ENCODE measurements at places on chromosomes 3 and 15.

DNA sequence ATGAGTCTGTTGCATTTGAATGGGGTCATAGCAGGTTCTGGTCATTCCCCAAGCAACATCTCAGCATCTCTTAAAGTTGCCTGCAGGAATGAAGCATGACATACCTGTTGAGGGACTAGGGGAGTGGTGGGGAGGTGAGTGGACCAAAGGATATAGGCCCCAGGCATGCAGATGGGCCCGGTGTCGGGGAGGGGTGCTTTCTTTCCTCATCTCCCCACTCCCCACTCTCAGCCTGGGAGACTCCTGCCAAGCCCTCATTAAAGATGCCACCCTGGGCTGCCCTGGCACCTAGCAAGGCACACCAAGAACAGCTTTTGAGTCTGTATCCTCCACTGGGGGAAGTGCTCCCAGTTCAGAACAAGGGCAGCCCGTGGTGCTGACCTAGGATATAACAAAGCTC, 54.2 kb downstream of the GRIP2 start:
- no peak overlapping the region for H3K4me3 ChIP-seq
- H3K27me3 ChIP-seq, result no peaks in the 10 kb centered on the region
- H3K36me3 ChIP-seq, result peaks cover 41% of the 10 kb centered on the region
- no peaks in the 10 kb centered on the region for H3K4me1 ChIP-seq

DNA sequence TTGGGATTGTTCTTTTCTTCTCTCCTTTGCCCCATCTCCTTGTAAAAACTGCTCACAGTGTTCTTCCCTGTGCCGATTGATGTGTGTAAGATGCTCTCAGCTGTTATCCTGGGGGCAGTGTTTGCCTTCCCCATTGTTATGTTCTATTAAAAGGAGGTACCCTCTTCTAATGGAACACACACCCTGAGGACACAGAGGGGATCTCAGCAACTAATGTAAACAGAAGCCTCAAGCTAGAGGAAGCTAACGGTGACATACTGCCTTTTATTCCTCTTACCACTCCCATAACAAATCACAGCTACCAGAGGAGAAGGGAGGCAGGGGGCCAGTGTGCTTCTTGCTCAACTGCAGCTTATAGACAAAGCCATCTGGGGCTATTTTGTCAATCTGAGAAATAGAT, 2.2 kb downstream of the TAGLN3 start:
- DNase-seq, result no peak
- no peak overlapping the region for H3K4me3 ChIP-seq
- H3K27me3 ChIP-seq, result no peaks in the 10 kb centered on the region
- no peak overlapping the region for H3K27ac ChIP-seq
- peaks cover 29% of the 10 kb centered on the region for H3K4me1 ChIP-seq

DNA sequence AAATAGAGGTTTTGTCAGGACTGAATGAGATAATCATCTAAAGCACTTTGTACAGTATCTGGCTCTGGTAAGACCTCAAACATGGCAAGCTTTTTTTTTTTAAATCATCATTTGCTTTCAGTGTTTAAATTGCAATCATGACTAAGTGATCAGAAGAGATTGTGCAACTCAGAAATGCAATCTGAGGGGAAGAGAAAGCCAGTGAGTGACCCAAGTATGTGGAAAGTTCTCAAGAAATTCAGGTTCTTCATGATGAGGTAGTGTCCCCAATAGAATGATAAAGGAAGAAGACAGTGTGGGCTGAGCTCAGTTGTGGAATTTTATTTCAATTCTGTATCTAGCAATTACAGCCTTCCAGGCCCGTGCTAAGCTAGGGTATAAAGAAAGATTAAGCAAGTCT, 132.2 kb upstream of the TBC1D5 start:
- no peaks in the 10 kb centered on the region for H3K4me1 ChIP-seq
- peaks cover 7% of the 10 kb centered on the region for H3K27me3 ChIP-seq
- H3K36me3 ChIP-seq, result no peaks in the 10 kb centered on the region
- no peak overlapping the region for H3K27ac ChIP-seq
- H3K4me3 ChIP-seq, result no peak overlapping the region
- no peak for DNase-seq

DNA sequence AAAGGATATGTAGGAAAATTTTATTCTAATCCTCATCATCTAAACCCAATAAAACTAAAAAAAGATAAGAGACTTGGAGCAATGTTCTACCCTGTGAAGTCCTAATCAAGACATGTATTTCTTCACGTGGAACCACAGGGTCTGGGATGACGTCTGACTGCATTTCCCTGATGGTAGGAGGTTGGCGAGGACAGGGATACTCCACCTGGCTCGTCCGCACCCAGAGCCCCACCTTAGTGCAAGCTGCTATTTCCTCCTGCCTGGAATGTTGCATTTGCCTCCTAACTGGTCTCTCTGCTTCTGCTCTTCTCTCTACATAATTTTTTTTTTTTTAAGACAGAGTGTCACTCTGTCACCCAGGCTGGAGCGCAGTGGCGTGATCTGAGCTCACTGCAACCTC, 57.7 kb upstream of the RASGRP1 start:
- peaks cover 19% of the 10 kb centered on the region for H3K4me1 ChIP-seq
- H3K27me3 ChIP-seq, result no peaks in the 10 kb centered on the region
- no peaks in the 10 kb centered on the region for H3K36me3 ChIP-seq
- DNase-seq, result no peak
- no peak overlapping the region for H3K4me3 ChIP-seq
- H3K27ac ChIP-seq, result no peak overlapping the region

DNA sequence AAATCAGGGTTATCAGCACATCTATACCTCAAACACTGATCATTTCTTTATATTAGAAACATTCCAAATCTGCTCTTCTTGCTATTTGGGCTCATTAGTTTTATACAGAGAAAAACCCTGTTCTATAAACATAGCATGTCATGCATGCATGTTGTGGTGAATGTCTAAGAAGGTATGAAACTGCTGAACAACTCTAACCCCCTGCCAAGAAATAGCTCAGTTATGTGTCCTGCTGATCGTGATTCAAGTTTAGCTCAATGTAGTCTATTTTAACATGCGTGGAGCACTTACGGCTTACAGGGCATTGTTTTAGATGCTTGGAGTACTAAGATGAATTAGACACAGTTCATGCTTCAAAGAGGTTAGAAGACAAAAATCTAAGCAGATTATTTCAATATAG, 35.8 kb downstream of the MYH15 start:
- H3K27ac ChIP-seq, result no peak overlapping the region
- H3K36me3 ChIP-seq, result no peaks in the 10 kb centered on the region
- H3K4me1 ChIP-seq, result peaks cover 9% of the 10 kb centered on the region
- DNase-seq, result no peak

DNA sequence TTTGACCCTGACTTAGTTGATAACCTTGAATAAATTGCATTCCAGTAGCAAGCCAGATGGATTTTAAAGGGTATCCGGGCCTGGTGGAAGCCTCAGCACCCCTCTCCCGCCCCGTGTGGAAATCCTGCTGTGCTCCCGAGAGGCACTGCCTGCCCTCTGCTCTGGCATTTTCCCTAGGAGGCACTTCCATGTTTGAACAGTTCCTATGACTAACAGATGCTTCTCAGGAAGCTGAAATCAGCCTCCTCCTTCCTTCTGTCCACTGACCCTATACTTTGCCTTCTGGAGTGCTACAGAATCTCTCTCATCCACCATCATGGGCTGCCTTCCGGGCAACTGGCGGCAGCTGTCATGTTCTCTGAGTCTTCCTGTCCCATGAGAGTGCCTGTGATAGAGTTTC, 90.8 kb downstream of the GABRG3 start:
- no peaks in the 10 kb centered on the region for H3K36me3 ChIP-seq
- no peak overlapping the region for H3K4me3 ChIP-seq
- no peaks in the 10 kb centered on the region for H3K4me1 ChIP-seq

DNA sequence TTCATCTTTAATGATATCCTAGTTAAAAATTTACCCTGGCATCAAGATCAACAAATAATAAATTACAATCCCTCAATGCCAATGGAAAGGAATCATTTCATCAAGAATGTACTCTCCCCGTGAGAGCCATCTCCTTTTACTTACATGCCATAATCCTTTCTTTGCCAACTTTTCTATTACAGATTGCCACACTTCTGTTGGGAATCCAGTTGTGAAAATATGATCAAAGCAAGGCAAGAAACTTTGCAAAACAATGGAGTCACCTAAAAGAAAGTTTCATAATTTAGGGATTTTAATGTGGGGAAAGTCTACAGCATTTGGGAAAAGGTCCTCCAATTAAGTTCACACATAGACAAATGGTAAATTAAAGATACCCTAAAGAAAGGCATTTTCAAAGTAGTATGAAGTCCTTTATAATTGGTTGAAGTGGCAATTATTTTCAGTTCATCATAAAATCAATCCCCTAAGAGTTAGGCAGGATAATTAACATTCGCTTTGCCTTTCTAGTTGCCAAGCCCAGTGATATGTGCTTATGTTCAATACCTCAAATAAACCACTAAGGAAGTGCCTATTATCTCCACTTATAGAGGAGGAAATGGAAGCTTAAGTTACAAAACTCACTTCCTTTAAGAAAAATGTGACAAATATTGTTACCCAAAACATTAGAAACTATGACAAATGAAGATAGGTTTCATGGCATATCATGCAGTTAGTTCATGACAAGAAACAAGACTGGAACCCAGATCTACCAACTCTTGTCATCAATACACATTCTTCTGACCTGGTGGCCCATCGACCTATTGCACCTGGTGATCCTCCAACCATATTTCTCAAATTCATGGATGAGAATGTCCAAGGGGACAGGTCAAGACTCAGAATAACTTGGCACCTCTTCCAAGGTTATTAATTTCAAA, 49.1 kb downstream of the TRANK1 start:
- peaks cover 92% of the 10 kb centered on the region for H3K36me3 ChIP-seq
- peak overlapping the region; percentile 30 for H3K27ac ChIP-seq
- H3K27me3 ChIP-seq, result no peaks in the 10 kb centered on the region
- H3K4me1 ChIP-seq, result peaks cover 41% of the 10 kb centered on the region
- no peak overlapping the region for H3K4me3 ChIP-seq

DNA sequence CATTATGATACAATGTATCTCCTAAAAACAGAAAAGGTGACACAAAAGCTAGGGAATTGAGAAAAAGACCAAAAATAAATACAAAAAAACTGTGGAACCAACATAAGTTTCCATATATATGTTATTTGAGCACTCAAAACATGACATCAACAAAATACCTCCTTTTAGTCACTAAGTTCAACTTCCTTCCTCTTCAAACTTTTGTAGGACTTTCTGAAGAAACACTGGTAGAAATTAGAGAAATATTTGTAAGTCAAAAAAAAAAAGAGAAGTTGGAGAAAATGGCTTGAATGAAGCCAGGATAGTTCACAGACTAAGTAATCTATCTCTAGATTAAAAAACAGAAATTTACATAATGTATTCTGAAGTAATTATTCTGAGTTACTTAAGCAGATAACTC, 208.4 kb upstream of the ALCAM start:
- no peak overlapping the region for H3K4me3 ChIP-seq
- no peak overlapping the region for H3K27ac ChIP-seq

GRCh38 chr15:88489321-88489720, 21.8 kb downstream of the MRPS11 start:
- no peak for DNase-seq
- H3K4me1 ChIP-seq, result no peaks in the 10 kb centered on the region
- no peaks in the 10 kb centered on the region for H3K36me3 ChIP-seq
- H3K27ac ChIP-seq, result no peak overlapping the region

- no peak for DNase-seq
- peaks cover 1% of the 10 kb centered on the region for H3K27me3 ChIP-seq
- H3K4me1 ChIP-seq, result no peaks in the 10 kb centered on the region
- H3K36me3 ChIP-seq, result no peaks in the 10 kb centered on the region
- H3K4me3 ChIP-seq, result no peak overlapping the region
- no peak overlapping the region for H3K27ac ChIP-seq
These were observed 163.8 kb downstream of the EBLN2 start for GRCh38 chr3:73225146-73225855.

DNA sequence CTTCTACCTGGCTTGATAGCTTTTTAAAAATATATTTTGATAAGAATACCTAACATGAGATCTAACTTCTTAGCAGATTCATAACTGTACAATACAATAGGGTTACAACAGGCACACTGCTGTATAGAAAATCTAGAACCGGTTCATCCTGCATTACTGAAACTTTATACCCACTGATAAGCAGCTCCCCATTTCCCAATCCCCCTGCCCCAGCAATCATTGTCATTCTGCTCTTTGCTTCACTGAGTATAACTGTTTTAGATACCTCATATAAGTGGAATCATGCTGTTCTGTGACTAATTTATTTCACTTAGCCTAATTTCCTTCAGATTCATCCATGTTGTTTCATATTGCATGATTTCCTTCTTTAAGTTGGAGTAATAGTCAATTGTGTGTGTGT, 906.0 kb downstream of the GBE1 start:
- H3K27me3 ChIP-seq, result no peaks in the 10 kb centered on the region
- no peak for DNase-seq
- H3K36me3 ChIP-seq, result no peaks in the 10 kb centered on the region
- no peak overlapping the region for H3K27ac ChIP-seq

- H3K4me1 ChIP-seq, result peaks cover 72% of the 10 kb centered on the region
- H3K36me3 ChIP-seq, result peaks cover 29% of the 10 kb centered on the region
- H3K27ac ChIP-seq, result no peak overlapping the region
- H3K4me3 ChIP-seq, result no peak overlapping the region
These were observed 79.3 kb upstream of the LMOD3 start for GRCh38 chr3:69201658-69202057.

DNA sequence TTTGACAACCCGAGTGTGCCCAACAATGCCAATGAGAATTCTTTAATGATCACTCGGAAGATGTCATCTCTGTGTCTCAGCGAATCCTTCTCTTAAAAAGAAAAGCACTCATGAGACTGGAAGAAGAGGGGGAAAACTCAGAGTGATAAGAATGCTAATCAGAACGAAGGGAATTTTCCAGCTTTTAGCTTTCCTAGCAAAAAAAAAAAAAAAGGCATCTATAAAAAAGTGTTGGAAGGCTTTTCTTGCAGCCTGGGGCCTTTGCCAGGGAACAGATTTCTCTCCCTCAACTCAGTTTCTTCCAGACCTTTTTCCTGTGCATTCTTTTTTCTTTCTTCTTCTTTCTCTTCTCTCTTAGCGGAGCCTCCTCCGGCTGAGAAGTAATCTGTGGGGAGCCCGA, 80.5 kb upstream of the NEO1 start:
- no peak overlapping the region for H3K27ac ChIP-seq
- no peak overlapping the region for H3K4me3 ChIP-seq
- H3K4me1 ChIP-seq, result no peaks in the 10 kb centered on the region
- peaks cover 24% of the 10 kb centered on the region for H3K27me3 ChIP-seq
- no peaks in the 10 kb centered on the region for H3K36me3 ChIP-seq

- no peak for DNase-seq
- H3K4me1 ChIP-seq, result peaks cover 17% of the 10 kb centered on the region
- H3K36me3 ChIP-seq, result no peaks in the 10 kb centered on the region
- H3K27me3 ChIP-seq, result no peaks in the 10 kb centered on the region
- no peak overlapping the region for H3K4me3 ChIP-seq
These were observed 74.9 kb upstream of the SKOR1 start for GRCh38 chr15:67750371-67750770.

- DNase-seq, result no peak
- H3K4me3 ChIP-seq, result no peak overlapping the region
- H3K27ac ChIP-seq, result no peak overlapping the region
- H3K36me3 ChIP-seq, result no peaks in the 10 kb centered on the region
These were observed 290.7 kb upstream of the LMCD1 start for GRCh38 chr3:8210882-8211341.

GRCh38 chr3:151210676-151211381, 7.8 kb upstream of the GPR171 start:
- no peaks in the 10 kb centered on the region for H3K27me3 ChIP-seq
- H3K27ac ChIP-seq, result peak overlapping the region; percentile 81
- H3K4me1 ChIP-seq, result peaks cover 54% of the 10 kb centered on the region
- DNase-seq, result no peak
- peaks cover 6% of the 10 kb centered on the region for H3K36me3 ChIP-seq

All from activated CD4-positive, alpha-beta memory T cell treated with anti-CD3 and anti-CD28 coated beads, Interleukin-2, amount 10 ng/mL, durations not matched to agents 7 days and 5 days (primary cell).